CD4-positive, alpha-beta T cell treated with Interleukin-6 for 4 hours (primary cell): ENCODE measurements at places on chromosomes 6 and 20.

- no peak for DNase-seq
These were observed 438.4 kb upstream of the FLRT3 start for GRCh38 chr20:14775778-14776177.

- DNase-seq, result no peak
These were observed 49.4 kb downstream of the PYGB start for GRCh38 chr20:25297141-25297905.

DNA sequence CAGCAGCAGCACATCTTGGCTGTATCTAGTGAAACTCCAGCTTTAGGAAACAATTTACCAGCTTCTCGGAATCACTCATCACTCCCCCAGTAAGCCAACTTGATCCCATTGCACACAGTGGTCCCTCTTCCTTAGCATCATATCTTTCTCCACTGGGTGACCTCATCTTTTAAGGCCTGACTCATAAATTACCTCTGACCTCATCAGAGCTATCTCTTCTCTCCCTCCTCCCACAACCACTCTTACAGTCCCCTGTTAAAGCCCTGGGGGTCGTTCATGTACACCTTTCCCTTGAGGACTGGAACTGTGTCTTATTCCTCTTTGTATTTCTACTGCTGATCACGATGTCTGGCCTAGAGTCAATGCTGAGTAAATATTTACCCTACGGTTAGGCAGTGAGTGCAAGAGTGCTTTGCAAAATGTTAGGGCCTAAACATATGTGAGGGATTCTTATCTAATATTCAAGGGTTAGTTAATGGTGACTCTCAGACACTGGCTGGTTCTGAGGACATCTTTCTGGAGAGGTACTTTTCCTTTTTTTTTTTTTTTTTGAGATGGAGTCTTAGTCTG is 187.2 kb downstream of the LRFN2 start:
- DNase-seq, result no peak

GRCh38 chr20:52748990-52749389 is 223.2 kb upstream of the TSHZ2 start:
- DNase-seq, result no peak

DNA sequence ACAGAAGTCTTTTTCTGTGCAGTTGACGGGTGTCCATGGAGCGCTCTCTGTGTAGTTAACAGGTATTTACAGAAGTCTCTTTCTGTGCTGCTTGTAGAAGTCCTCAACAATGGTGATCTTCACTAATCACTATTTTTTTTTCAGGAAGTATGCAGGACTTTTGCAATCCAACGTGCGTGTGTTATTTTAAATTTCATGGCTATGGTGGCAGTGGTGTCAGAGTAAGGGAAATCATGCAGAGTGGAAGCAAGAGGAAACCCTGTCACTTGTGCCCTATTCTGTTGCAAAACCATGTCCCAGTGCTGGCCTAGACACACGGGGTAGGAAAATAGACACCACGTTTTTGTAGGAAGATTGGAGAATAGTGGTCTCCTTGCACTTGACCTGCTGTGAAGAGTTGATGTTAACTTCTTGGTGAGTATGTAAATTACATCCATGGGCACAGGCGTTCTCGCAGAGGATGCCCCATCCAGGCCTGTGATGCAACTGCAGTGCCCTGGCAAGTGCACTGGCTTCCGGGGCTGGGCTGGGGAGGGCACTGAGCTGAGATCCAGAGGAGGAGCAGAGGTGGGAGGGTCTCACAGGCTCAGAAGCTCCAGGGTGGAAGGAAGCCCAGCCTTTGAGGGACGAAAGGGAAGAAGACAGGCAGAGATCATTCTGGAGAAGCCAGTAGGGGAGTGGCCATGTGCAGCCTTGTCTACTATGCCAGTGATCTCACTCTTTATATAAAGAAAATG is 146.5 kb downstream of the SYCP2 start:
- DNase-seq, result no peak

DNA sequence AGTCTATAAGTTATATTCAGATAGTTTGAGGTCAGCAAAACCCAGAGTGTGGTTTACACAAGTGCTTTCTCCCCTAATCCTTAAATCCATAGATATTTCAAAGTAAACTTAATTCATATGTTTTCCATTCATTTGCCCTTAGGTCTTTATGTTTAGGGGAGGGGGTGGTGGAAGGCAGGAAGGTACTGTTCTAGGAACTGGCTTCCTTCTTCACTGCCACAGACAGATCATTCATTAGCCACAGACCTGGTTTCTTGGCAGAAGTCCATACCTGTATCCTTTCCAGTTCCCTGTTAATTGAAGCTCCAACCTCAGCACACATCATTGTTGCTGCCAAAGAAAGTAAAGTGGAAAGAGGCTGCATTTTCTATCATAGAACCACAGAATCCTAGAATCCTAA is 123.0 kb downstream of the AIG1 start:
- DNase-seq, result no peak

DNA sequence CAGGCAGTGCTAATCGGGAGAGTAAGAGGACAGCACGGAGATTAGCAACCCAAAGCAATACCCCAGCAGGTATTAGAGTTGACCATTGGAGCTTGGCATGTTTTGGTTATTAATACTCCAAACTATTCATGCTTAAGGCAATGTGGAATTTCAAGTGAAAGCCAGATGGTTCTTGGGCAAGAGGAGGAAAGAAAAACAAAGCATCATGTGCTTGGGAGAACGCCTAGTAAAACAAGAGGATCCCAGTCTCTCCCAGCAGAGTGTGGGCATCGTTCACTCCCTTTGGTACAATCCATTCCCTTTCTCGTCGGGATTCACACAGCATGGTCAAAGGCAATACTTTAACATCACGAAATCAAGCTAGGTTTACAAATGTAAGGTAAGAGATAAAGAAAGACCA is 349.8 kb downstream of the PRKN start:
- no peak for DNase-seq

GRCh38 chr6:15249371-15250019 is 3.6 kb downstream of the JARID2 start:
- no peak for DNase-seq

DNA sequence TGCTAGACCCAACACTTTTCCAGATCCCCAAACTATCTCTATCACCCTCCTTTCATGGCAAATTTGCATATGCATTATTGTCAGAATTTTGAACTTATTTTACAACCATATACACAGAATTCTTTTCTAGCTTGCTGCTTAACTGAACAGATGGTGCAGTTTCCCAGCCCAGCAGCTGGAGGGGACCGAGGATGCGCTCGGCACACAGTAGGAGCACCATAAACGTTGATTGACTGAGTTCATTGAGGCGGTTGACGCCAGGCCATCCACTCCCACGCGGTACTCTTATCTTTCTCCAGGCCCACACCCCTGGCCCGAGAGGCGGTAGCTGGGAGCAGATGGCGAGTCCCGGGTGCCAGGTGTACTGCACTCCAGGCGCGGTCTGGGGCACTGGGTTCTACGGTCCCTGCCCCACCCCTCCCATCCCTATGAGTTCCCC is 6.8 kb upstream of the SOX4 start:
- no peak for DNase-seq

GRCh38 chr6:136282906-136283305 is 6.7 kb downstream of the BCLAF1 start:
- no peak for DNase-seq

DNA sequence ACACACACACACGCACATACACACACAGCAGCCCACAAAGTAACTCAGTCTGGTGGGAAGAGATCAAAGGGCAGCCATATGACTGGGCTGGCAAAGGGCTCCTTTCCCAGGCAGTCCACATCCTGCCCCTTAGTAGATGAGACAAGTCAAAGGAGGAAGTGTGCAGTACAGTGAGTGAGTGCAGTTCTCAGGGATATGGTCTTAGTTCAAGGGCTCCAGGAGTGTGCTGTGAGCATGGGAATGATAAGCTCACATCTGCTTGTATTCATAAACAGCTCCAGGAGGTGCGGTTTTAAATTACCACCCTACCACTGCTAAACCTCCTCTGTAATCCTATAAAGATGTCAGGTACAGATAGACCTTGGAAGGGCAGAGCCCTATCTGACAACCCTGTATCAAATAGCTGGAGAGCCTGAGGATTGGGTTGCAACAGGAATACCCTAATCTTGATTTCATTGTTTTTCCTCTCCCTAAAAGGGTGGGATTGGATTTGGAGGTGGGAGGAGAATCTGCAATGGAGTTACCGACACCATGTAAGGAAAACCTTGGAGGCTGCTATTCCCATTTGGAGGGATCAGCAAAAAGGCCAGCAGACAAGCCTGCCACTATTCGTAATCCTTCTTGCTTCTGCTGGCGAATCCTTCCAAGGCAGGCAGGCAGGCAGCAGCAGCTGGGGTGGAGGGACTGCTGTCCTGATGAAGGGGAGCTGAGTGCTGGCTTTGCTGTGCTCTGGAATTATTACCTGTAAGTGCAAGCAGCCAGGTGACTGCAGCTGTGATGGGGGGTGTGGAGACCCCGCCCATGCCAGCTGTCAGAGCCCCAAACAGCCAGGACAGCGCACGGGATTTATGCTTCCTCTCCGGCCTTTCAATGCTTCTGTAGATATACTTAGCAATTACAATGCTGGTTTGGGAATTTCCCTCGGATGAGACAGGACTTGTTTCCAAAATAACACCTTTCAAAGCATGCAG is 342.7 kb downstream of the PRL start:
- no peak for DNase-seq

- DNase-seq, result no peak
These were observed 112.1 kb downstream of the CDH4 start for GRCh38 chr20:61364147-61364546.

DNA sequence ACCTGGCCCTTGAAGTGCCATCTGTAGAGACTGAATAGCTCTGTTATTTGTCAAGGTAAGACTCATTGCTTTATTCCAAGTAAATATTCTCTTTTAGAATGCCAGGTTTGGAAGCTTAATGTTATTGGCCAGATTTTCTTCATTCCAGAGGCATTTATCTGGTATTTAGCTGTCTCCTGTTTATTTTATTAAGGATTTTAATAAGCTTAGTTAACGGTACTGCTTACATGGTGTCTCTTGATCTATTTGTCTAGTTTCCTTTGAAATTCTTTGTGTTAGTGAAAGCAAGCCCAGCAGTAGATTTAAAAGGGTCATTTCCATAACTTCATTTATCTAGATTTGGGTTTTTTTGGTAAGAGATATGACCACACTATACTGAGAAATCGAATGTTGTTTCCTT is 7.7 kb downstream of the RALY start:
- no peak for DNase-seq

DNA sequence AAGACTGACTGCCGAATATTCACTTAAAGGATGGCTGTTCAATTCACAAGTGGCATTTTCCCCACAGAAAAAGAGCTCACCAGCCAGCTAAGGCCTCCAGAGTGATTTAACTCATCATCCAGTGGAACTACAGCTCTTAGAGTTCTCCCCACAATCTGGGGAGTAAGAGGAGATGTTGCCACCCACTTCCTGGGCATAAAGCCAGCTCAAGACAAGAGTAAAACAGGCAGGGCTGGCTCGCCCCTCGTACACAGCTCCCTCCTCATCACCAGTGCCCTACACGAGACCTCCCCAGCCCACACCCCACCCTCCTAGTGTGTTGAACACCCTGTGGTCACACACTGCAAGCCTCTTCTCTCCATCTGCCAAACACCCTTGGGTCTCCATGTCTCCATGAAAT is 47.2 kb upstream of the IPCEF1 start:
- no peak for DNase-seq

DNA sequence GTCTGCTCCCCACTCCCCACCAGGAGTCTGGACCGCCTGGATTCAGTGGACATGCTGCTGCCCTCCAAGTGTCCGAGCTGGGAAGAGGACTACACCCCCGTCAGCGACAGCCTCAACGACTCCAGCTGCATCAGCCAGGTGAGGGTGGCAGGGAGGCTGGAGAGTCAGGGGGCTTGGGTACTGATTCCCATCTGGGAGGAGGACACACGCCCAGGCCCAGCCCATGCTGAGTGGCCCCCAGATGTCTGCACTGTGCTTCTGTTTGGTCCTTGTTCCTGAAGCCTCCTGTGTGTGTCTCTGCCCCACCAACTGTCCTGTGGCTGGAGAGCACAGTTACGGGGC is 101.6 kb upstream of the MYL9 start:
- no peak for DNase-seq

- no peak for DNase-seq
These were observed 118.8 kb downstream of the TINAG start for GRCh38 chr6:54426995-54427394.

DNA sequence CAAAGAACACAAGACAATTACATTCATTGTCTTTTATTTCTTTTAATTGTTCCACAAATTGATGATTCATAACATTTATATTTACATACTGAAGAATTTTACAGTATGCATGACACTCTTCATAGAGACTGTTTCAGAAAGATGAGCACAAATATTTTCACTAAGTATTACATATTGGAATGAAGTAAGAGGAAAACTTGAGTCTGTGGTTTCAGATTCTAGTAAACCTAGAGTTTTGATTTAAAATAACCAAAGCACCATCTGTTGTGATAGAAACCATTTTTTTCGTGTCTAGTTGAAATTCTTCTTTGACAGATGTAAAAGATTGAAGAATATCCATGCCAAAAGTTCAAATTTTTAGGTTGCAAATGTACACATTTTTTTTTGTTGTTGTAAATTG is 32.1 kb upstream of the OPN5 start:
- DNase-seq, result no peak

DNA sequence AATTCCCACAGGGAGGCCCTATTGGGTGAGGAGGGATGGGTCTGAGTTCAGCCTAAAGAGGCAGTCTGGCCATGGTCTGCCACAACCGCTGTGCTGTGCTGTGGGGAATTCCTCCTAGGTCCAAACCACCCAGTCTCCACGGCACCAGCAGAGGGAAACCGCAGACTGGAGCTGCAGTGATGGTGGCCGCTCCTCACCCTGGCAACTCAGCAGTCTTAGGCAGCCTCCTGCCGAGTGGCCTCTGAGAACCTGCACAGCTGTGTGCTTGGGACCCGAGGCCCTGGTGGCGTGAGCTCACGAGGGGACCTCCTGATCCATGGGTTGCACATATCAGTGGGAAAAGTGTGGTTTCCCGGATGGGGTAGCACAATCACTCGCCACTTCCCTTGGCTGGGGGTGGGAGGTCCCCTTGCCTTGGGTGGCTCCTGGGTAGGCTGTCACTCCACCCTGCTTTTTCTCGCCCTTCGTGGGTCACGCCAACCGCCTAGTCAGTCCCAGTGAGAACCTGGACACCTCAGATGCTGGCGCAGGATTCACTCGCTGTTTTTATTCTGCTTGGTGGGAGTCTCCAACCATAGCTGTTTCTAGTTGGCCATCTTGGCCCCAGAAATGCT is 242.2 kb downstream of the CDH26 start:
- DNase-seq, result no peak

GRCh38 chr6:168865-169455 is 123.3 kb upstream of the DUSP22 start:
- DNase-seq, result no peak

- no peak for DNase-seq
These were observed 17.5 kb upstream of the PLCG1 start for GRCh38 chr20:41119614-41120561.
